Panc1 (cell line): ENCODE measurements at places on chromosomes 5 and 9. TPM values are rescaled to one million over a fixed set of nuclear protein-coding genes. Genes with fewer than 3 reads are reported as not detected.

The SAXO1 gene
- not detected for total RNA-seq

- DNase-seq = no peak
- no peak overlapping the region for H3K4me3 ChIP-seq
- no peaks in the 10 kb centered on the region for H3K36me3 ChIP-seq
- no peaks in the 10 kb centered on the region for H3K27me3 ChIP-seq
- H3K4me1 ChIP-seq = no peaks in the 10 kb centered on the region
Measured at GRCh38 chr9:1879501-1879900, 135.6 kb upstream of the SMARCA2 start.

DNA sequence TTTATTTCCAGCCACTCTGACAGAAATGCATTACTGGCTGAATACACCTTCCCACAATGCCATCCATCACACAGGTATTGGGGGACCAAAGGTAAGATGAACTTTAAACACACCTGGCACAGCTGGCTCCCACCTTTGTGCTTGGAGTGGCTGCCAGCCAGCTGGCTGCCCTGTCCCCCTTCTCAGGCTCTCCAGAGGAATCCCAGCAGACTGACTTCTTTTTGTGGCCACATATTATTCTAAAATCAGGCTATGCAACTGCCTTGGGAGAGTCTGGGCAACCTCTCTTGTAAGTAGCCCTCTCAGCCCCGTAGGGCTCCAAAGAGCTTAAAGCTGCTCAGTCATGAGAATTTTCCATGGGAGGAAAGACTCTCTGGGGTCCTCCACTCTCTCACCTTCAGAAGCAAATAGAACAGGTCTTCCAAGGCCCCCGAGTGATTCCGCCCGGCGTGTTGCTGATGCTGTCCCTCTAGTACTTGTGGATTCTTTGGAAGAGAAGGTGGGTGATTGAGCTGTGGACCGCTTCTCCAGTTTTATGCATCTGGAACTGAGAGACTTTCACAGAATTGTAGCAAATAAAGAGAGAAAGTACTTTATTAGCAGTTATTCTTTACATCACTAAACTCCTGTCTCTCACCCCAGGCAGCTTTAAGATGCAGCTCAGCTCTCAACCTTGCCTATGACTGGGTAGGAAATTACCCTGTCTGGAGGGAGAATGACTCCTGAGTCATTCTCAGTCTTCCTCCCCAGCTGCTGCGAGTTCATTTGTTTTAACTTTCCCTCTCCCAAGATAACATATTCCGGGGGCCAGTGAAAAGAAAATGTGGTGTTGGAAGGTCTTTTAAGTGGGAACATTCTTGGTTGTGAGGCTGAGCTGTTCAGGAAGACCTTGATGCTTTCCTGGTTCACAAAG is 159.4 kb upstream of the PITX1 start:
- peaks cover 3% of the 10 kb centered on the region; the same call in 1 of the 2 replicates for H3K4me1 ChIP-seq
- no peaks in the 10 kb centered on the region for H3K27me3 ChIP-seq
- no peaks in the 10 kb centered on the region for H3K36me3 ChIP-seq
- no peak overlapping the region for H3K4me3 ChIP-seq
- no peak overlapping the region for H3K27ac ChIP-seq
- DNase-seq = no peak

The TRMT10B gene
- total RNA-seq = 9.8 TPM

- no peaks in the 10 kb centered on the region for H3K4me1 ChIP-seq
- no peaks in the 10 kb centered on the region for H3K36me3 ChIP-seq
- H3K4me3 ChIP-seq = no peak overlapping the region
- H3K27me3 ChIP-seq = no peaks in the 10 kb centered on the region
Measured at GRCh38 chr9:105296445-105296844, 52.0 kb downstream of the SLC44A1 start.

GRCh38 chr5:11904265-11904906 is at the start of gene CTNND2:
CTNND2 (minus strand) TSS chr5:11904446; CDS start chr5:11903853, 593 bp downstream.
- no peak for DNase-seq
- H3K36me3 ChIP-seq = no peaks in the 10 kb centered on the region

The ARL14EPL gene
- total RNA-seq = not detected

The SLC36A2 gene
- not detected for total RNA-seq

GRCh38 chr5:17735761-17736160 is 101.5 kb downstream of the TAF11L14 start:
- no peak overlapping the region for H3K4me3 ChIP-seq
- H3K27ac ChIP-seq = no peak overlapping the region
- no peaks in the 10 kb centered on the region for H3K36me3 ChIP-seq
- H3K4me1 ChIP-seq = no peaks in the 10 kb centered on the region
- no peak for DNase-seq
- no peaks in the 10 kb centered on the region for H3K27me3 ChIP-seq

DNA sequence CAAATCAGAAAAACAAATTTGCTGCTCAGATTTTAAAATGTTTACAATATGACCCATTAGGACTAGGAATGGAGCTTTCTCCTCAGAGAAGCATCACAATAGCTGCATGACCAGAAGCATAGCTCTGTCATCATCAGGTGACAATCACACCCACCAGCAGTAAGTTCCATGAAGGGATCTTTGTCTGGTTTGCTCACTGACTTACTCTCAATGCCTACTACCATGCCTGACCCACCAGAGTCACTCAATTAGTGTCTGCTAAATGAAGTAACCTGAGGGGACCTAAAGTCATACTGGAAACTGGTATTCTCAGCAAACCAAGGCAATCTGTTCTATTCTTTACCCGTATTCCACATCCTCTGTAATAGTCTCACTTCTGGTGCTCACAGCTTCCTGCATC is 7.7 kb downstream of the ERMP1 start:
- H3K36me3 ChIP-seq = no peaks in the 10 kb centered on the region; the same call in 1 of the 2 replicates
- no peak overlapping the region for H3K27ac ChIP-seq
- H3K4me1 ChIP-seq = no peaks in the 10 kb centered on the region
- no peaks in the 10 kb centered on the region for H3K27me3 ChIP-seq
- no peak overlapping the region for H3K4me3 ChIP-seq

DNA sequence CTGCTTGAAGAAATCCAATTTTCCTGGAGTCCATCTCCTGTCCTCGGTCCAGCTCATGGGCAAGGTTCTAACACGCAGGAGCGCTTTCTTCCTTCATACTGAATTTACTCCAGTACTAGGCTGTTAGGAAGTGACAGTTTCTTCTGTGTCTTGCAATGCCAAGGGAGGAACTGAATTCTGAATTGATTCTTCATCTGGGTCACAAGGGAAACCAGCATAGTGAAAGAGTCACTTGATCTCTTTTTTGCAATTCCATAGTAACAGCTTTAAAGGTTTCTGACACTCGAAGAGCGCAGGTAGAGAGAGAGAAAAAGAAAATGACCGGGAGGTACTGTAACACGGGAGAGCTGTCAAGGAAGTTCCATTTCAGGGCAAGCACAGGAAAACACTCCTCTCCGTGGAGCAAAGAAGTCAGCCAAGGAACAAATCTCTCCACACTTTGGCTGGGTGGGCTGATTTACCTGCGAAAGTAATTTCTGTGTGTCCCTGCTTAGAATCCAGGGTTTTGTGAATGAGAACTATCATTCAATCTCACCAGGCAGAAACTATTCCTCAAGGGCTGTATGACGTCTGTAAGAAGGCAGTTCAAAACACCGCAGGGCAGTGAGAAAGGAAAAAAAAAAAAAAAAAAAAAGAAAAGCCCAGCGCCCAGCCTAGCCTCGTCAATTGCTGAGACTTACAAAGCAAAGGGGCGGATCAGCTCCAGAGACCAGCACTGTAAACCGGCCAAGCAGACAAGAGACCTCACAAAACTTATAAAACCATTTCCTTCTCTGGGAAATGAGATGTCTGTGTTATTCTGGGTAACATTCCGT is 617.8 kb downstream of the PDE4D start:
- no peak overlapping the region; the same call in 1 of the 2 replicates for H3K27ac ChIP-seq
- H3K27me3 ChIP-seq = no peaks in the 10 kb centered on the region
- peaks cover 5% of the 10 kb centered on the region; the same call in 1 of the 2 replicates for H3K4me1 ChIP-seq
- H3K4me3 ChIP-seq = peak overlapping the region; percentile 35
- no peaks in the 10 kb centered on the region for H3K36me3 ChIP-seq

The ANKRD33B gene
- 19.1 TPM for total RNA-seq

DNA sequence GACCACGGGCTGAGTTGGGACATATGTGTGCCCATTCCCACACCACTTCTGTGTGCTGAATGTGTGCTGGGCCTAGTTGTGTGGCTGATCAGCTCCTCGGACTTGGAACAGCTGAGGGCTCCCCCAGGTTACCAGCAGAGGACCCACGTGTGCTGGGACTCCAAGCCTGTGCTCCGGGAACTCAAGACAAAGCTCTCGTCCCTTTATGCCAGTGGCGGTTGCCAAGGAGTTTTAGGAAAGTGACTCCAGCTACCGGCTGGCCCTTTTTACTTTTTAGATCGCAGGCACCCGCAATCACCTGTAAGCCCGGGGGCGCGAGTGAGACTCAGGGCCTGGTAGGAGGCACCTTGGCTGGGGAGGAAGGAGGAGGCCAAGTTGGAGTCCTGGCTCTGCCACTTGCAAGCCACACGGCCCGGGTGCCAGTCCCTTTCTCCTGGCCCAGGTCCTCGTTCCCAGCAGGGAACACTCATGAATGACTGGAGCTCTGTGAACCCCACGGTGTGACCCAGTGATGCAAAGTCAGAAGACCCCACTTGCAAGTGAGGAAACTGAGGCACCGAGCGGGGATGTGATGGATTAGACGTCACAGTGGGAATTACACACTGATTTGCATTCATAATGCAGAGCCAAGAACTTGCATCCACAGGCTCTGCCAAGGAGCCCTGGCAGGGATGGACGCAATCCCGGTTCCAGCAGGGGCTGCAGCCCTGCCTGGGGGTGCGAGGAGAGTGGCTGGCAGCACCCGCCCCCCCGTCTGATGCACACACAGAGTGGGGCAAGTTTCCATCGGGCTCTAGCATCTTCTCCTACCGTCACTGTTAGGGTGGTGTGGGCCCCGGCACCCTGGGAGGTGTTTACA is 26.9 kb downstream of the CRB2 start:
- H3K4me3 ChIP-seq = no peak overlapping the region
- DNase-seq = no peak
- no peaks in the 10 kb centered on the region; the same call in 1 of the 2 replicates for H3K4me1 ChIP-seq
- no peak overlapping the region for H3K27ac ChIP-seq

DNA sequence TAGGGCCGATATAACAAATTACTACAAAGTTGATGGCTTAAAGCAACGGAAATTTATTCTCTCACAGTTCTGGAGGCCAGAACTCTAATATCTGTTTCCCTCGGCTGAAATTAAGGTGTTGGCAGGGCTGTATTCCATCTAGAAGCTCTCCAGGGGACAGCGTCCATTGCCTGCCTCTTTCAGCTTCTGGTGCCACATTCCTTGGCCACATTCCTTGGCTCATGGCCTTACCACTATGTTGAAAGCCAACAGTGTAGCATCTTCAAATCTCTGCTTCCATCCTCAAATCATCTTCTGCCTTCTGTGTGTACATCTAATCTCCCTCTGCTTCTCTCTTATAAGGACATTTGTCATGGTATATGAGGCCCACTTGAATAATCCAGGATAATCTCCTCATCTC is 17.2 kb downstream of the FGF10 start:
- H3K4me1 ChIP-seq = no peaks in the 10 kb centered on the region
- H3K27ac ChIP-seq = no peak overlapping the region

- H3K27ac ChIP-seq = no peak overlapping the region
- no peak overlapping the region for H3K4me3 ChIP-seq
- no peaks in the 10 kb centered on the region for H3K27me3 ChIP-seq
- no peaks in the 10 kb centered on the region for H3K4me1 ChIP-seq
Measured at GRCh38 chr9:112831281-112831851, 59.3 kb downstream of the SLC46A2 start.

DNA sequence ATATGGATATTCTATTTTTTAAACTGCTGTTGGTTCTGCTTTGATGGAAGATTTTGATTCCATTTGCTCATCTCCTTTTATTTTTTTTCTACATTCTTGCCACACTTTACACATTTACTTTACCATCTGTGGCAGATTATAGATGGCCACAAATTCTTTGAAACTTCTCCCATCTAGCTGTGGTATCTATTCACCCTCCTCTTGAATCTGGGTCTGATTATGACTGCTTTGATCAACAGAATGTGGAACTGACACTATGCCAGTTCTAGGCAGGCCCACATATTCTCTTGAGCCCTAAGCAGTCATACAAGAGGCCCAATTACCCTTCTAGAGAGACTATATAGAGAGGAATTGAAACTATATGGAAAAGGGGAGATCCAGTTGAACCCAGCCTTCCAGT is 439.0 kb upstream of the PTGER4 start:
- no peak overlapping the region for H3K4me3 ChIP-seq
- no peaks in the 10 kb centered on the region for H3K4me1 ChIP-seq
- H3K36me3 ChIP-seq = no peaks in the 10 kb centered on the region
- DNase-seq = no peak

The PLAC8L1 gene
- 0.49 TPM for total RNA-seq

The IRX4 gene
- total RNA-seq = 0.18 TPM

DNA sequence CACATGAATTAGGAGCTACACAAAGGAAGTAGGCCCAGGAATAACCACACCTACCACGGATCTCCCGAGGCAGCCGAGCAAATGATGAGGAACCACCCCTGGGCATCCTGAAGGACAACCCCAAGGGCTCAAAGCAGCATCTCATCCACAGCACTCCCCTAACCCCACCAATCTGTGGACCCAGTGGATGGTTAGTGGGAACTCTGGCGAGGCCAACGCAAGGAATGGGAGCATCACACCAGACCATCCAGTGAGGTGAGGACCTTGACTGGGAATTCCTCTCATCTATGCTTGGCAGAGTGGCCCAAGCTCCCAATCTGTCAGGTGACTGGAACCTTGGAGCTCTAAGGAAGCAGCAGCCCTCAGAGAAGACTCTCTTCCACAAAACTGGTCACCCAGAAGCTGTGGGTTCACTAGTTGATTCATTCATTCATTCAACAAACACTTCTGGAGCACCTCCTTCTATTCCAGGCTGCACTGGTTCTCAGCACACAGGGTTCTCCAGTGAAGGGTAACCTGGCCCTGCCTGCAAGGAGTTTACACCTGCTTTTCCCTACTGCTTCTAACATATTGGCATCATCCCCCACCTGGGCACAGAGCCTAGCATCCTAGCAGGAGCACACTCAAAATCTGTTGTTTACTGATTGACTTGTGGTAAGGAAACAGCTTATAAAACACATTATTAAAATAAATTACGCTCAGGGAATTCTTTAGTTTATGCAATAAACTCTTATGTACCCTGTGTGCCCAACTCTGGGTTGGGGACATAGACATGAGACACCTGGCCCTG is 4.9 kb downstream of the ACSL6 start:
- H3K36me3 ChIP-seq = no peaks in the 10 kb centered on the region
- H3K4me3 ChIP-seq = no peak overlapping the region
- H3K27ac ChIP-seq = no peak overlapping the region
- no peaks in the 10 kb centered on the region for H3K4me1 ChIP-seq
- H3K27me3 ChIP-seq = peaks cover 3% of the 10 kb centered on the region; the same call in 1 of the 2 replicates

The ZNF618 gene
- 1.8 TPM for total RNA-seq

- H3K27me3 ChIP-seq = no peaks in the 10 kb centered on the region
- H3K27ac ChIP-seq = no peak overlapping the region
- H3K36me3 ChIP-seq = no peaks in the 10 kb centered on the region
- DNase-seq = no peak
Measured at GRCh38 chr5:139149477-139150199, 48.5 kb downstream of the SIL1 start.

- no peaks in the 10 kb centered on the region for H3K4me1 ChIP-seq
- DNase-seq = no peak
- no peak overlapping the region for H3K4me3 ChIP-seq
- no peaks in the 10 kb centered on the region for H3K27me3 ChIP-seq
- H3K36me3 ChIP-seq = no peaks in the 10 kb centered on the region
- no peak overlapping the region for H3K27ac ChIP-seq
Measured at GRCh38 chr9:13952906-13953305, 361.0 kb downstream of the NFIB start.

The PCDHA10 gene
- total RNA-seq = 0.33 TPM
